CD4-positive, alpha-beta T cell treated with Interleukin-10 for 1 hour (primary cell): ENCODE measurements at places on chromosomes 6 and 20.

DNA sequence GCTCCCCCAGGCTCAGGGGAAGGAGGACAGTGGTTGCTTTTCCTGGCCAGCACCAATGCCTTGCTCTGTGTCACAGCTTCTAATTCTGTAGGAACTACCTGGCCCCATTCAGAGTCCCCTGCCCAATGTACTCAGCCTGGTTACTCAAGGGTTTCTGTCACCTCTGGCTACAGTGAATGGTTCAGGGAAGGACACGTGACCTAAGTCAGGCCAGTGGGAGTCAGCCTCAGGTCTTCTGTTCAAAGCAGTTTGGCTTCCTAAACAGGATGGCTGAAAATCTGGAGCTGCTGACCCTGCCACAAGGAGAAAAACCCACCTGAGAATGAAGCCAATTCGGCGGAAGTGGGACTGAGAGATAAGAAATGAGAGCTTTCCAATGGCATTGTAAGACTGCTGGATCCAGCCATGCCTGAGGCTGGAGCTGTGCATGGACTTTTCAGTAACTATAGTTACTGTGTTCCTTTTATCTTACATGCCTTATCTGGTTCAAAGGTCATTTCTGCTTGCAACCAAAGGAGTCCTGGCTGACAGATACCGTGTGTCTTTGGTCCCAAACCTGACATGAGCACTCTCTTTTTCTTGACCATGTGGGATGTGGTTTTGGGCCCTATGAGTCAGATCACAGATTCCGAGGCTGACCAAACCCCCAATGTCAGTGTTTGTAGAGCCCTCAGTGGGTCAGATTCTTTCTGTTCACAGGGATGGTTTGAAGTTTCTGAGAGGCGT is 104.3 kb downstream of the SULF2 start:
- no peak for DNase-seq

DNA sequence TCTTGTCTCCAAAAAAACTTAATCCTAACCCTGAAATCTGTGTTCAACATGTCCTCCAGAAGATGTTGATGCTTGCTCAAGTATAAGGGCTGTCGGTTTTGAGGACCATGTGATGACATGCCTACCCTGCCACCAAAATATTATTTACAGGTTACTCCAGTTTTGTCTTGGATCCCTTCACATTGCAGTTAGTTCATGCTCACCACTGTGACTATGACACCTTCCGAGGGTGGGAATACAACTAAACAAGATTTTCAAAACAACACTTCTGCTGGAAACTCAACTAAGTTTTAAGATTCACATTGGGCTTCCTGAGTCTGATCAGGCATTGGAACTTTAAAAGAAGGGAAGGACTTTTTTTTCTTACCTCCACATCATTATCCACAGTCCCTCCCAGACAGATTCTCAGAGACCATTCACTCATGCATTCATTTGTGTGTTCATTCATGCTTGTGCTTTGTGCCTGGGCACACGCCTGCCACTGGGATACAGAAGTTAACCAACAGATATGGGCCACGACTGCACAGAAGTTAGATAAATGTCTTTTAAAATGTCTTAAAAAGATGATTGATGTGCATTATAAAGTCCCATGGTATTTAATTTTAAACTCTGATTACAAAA is 118.7 kb upstream of the GJE1 start:
- DNase-seq = no peak

DNA sequence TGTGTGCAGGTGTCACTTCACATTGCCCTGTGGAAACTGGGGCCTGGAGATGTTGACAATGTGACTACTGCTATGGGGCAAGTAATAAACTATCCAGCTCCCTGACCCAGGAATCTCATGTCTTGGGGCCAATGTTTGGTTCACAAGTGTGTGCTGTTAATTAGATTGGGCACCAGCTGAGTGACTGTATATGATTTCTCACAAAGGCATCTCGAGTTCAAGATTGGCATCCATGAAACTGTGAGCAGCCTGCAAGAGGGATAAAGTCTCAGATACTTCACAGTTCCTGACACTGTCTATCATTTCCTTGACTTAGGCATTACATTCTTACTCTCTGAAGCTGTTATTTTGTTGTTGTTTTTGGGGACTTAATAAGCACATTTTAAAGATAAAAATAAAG is 264.0 kb downstream of the PRKN start:
- no peak for DNase-seq

GRCh38 chr20:25222461-25223178 is 25.3 kb upstream of the PYGB start:
- DNase-seq = no peak

DNA sequence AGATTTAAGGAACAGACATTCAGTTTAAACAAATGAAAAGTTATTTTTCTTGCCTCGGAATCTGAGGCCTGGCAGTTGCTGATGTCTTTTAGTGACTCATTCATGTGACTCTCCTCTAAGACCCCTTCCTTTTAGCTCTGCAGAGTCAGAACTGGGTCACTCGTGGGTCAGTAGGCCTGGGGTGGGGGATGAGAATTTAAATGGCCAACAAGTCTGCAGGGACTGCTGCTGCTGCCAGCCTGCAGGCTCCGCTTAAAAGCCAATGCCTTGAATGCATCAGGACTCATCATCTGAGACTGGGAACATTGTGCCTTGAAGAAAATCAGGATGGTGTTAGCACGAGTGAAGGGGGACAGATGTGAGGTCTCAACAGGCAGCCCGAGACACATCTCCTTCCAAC is 404.3 kb downstream of the CDH26 start:
- DNase-seq = no peak
